ENCODE measurements at places on chromosomes 7 and 10.

DNA sequence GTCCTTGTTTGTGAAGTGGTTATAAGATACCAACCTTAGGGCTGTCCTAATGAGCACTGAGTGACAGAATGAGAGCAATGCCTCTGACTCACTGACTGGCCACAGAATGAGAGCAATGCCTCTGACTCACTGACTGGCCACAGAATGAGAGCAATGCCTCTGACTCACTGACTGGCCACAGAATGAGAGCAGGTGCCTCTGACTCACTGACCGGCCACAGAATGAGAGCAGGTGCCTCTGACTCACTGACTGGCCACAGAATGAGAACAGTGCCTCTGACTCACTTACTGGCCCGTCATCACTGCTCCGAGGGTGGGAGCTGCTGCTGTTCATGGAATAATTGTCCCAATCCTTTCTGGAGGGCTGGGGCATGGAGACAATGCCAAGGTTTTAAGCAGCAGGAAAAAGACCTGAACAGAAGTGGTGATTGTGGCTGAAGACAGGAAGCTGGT, 265.2 kb upstream of the PPP2R2D start:
- no peak for DNase-seq

GRCh38 chr7:135971366-135971725, 5.8 kb downstream of the MTPN start:
- no peak for DNase-seq

DNA sequence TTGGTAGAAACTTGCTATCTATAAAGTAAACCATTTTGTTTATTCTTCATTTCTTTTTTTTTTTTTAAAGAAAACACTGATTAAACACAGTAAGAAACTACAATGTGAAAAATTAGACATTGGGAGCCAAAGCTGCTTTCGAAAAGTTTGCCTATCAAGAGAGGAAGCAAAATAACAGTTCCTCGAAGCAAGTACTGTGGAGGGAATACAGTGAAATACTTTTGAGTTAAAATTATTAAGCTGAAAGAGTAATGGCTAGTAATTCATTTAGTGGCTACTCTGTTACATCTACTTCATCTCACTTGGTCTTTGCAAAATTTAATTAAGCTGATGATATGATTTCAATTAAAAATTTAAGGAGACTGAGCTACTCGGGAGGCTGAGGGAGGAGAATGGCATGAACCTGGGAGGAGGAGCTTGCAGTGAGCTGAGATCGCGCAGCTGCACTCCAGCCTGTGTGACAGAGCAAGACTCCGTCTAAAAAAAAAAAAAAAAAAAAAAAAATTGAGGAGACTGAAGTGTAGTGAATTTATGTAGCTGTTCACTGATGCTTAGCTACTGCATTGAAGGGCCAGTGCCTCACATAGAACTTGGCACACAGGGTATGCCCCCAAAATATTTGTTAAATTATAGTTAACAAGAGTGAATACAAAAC, 982.1 kb upstream of the MBL2 start:
- no peak for DNase-seq

- DNase-seq = no peak
Observed at GRCh38 chr7:140640060-140640637, 464 bp downstream of the DENND2A start.

- peak; percentile 12 for DNase-seq
Observed at GRCh38 chr10:122911889-122912484, 1.6 kb downstream of the FAM24A start.

DNA sequence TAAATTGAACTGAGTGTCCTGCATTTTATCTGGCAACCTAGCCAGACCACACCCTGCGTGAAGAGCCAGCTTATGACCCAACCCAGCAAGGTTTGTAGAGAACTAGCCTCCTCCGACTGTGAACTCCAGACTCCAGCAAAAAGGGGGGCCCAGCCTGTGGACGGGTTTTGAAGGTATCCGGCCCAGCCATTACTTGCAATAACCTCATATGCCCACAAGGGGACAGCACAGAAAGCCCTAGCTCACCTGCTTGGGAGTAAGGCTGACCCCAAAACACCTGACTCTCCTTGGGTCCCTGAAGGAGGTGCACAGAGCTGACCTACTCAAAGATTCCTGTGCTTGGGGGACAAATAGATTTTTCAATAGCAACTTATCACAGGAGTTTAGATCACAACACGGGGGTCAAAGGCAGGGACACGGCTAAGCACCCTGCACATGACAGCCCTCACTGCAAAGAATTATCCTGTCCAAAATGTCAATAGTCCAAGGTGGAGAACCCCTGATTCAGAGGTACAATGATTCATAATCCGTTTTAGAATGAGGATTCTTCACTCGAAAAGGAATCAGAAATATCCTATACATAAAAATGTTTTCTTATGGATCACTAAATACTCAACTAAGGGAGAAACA, 4.6 kb downstream of the TRPV6 start:
- DNase-seq = no peak

DNA sequence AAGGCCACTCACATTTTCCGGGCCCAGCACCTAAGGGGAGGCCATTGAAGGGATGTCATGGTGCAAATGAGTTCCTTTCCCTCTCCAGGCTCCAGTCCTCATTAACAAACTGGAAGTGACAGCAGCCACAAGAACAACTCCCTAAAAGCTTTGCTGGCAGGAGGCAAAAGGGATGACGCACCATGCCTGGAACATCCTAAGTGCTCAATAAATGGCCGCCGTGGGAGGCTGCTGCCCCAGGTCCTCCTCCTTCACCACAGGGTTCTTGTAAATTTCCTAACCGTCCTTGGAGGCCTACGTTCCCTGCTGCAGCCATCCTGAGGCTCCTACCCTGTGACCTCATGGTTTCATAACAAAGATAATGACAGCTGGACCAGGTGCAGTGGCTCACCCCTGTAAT, 41.3 kb upstream of the CAMK1D start:
- no peak for DNase-seq

DNA sequence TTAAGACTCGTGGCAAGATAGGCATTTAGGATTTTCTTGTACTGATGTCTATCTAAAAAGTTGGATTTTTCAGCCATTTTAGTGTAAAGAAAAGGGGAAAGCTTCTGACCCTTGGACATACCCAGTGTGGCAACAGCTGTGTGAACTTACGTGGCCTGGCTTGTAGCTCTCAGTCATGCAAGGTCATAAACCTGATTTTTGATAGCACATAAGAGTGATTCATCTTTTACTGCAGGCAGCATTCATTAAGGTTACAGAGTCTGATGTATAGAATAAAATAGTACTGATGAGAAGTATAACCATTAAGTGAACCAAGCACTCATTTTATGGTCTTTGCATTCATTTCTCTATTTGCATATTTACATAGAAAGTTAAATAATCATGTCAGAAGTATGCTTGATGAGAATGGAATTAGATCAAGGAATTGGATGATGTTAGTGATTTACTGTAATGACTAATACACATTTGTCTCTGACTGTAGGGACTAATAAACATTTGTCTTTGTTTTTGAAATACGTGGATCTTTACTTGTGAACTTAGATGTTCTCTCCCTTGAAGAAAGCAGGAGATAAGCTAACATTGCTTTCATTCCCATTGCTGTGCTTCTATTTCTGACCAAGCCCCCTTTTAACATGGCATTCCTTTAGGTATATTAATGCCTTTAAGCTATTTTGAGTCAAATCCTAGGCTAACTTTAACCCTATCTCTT, 88.2 kb downstream of the GSDME start:
- DNase-seq = no peak

GRCh38 chr10:79018521-79019011, 50.2 kb upstream of the ZMIZ1 start:
- DNase-seq = no peak
